ENCODE measurements at places on chromosomes 11 and 22.

GRCh38 chr11:61696602-61697001, 16.4 kb downstream of the DAGLA start:
- DNase-seq: no peak

DNA sequence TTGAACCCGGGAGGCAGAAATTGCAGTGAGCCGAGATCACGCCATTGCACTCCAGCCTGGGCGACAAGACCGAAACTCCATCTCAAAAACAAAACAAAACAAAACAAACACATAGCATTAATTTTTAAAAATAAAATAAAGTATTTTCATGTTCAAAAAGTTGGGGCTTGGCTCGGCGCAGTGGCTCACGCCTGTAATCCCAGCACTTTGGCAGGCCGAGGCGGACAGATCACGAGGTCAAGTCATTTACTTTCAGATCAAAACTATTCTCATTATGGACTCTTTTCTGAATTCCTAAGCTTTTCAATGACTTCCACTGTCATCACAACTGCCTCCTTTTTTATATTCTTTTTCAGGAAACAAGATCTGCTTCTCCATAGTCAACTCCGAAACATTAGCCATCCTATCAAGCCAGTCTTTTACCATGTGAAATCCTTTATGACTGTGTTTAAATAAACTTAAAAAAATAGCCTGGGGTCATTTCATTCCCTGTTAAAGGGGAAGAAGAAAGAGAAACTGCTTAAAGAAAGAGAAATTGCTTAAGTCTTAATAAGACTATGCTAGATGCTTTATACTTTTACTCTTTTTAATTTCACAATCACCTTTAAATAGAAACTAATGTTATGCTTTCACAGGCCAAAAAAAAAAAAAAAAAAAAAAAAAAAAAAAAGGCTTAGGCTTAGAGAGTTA, 13.1 kb upstream of the CHRNA10 start:
- no peak for DNase-seq

DNA sequence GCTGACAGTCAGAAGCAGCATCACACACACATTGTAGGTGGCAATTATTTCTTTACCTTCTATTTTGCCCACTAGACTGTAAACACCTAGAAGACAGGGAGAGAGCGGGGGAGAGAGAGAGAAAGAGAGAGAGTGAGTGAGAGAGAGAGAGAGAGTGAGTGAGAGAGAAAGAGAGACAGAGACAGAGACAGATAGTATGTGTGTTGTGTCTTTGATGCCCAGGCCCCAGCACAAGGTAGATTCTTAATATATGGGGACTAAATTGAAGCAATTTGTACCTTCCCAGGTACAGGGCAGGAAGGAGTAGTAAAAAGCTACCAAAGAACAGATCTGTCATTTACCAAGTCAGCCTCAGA, 163.7 kb downstream of the PKNOX2 start:
- no peak for DNase-seq

- DNase-seq: no peak
These were observed 1.3 kb downstream of the ACTN3 start for GRCh38 chr11:66548041-66548440.

- DNase-seq: no peak
These were observed 11.4 kb downstream of the SLC16A8 start for GRCh38 chr22:38072322-38073149.

- DNase-seq: no peak
These were observed 8.6 kb downstream of the KCNQ1 start for GRCh38 chr11:2453436-2453835.

DNA sequence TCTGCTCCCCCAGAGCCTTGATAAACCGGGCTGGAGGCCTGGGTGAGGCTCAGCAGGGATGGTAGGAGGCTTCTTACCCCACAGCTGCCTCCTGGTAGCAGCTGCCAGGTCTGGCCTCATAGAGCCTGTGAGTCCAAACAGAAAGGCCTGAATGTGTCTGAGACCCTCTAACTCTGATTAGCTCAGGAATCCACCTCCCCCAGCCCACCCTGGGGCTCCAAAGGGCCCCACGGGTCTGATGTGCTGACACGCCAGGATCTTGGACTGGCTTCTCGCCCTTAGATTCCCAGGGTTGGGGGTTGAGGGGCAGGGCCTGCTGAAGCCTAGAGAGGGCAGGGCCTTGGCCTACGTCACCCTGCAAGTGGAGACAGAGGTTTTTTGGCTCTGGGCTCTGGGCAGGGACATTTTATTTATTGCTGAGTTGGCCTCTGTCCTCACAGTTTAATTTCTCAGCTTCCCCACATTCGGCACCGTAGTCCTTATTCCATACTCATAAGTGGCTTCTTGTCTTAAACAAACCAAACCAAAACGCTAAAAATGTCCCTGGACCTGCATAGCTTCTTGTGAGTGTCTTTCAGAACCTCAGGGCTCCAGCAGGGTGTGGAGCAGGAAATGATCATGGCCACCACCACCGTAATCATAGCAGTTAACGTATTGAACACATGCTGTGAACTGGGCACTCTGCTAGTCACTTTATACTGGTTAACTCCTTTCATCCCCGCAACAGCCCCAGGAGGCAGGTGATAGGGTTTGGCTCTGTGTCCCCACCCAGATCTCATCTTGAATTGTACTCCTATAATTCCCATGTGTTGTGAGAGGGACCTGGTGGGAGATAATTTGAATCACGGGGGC, 25.1 kb downstream of the KIAA1671 start:
- DNase-seq: no peak

GRCh38 chr11:9971894-9972293, 308.0 kb downstream of the SWAP70 start:
- no peak for DNase-seq

DNA sequence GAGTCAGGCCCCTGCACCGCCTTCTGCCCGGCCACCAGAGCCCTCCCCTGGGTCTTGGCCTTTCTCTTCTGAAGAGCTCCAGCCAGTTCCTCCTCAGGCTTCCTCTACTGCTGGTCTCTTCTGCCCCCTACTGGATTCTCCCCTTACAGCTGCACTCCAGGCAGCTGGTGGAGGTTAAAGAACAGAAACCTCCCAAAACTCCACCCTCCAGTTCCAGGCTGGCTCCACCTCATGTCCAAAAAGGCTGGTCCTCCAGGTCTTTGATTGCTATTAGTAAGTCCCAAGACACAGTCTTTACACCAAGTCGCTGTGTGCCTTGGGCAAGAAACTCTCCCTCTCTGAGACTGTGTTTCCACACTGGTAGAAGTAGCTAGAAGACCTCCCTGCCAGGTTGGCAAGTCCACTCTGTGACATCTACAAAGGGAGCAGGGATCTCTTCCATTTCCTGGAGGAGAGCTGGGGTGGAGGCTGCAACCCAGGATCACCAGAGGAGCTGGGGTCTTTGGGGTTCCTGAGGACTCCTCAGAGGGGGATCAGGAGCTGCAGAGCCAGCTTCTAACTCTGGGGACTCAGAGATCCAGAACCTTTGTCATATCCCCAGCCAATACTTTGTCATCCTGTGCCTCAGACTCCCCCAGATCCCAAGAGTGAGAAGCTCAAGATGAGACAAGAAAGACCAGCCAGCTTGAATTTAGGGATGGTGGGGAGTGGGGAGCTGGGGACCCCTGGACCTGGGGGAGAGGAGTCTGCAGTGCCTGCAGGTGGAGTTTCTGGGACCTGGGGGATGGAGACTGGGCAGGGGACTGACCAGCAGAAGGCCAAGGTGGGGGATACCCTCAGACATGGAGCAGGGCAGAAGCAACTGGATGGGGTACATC, 3.4 kb upstream of the IGLL5 start:
- DNase-seq: no peak

- DNase-seq: no peak
These were observed 5.4 kb downstream of the SCGB1C1 start for GRCh38 chr11:198236-198806.

- DNase-seq: no peak
These were observed 85.8 kb downstream of the TRMU start for GRCh38 chr22:46421267-46421666.

- DNase-seq: no peak
These were observed 62.4 kb downstream of the ALX4 start for GRCh38 chr11:44247508-44247907.

GRCh38 chr11:76678321-76678720, 7.8 kb upstream of the LRRC32 start:
- no peak for DNase-seq

DNA sequence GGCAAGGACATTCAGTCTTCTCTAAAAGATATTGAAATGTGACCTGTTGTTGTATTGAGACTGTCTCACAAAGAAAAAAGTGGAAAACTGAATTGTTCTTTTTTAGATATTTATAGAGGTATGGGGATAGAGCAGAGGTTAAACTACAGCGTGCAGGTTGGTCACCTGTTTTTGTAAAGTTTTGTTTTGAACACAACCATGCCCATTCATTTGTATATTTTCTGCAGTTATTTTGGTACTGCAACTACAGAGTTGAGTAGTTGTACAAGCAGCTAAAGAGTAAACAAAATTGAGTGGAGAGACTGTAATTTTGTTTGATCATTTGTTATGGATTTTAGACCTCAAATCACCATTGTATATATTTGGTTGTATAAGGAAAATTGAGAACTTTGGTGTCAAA, 11.3 kb downstream of the EED start:
- DNase-seq: no peak

GRCh38 chr22:41598081-41598480, 8.4 kb upstream of the PMM1 start:
- no peak for DNase-seq

GRCh38 chr11:69292221-69292648, 1.7 kb upstream of the MYEOV start:
- no peak for DNase-seq

DNA sequence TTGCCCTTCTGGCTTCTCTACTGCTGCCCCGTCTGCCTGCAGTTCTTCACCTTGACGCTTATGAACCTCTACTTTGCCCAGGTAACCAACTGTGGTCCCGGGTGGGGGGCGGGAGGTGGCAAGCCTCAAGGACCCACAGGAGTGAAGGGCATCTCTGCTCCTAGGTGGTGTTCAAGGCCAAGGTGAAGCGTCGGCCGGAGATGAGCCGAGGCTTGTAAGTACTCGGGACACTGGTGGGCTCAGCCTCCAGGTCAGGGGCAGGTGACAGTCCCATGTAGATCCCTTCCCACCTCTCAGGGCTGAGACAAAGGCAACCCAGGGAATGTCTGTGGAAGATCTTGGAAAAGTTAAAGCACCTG, 1.1 kb downstream of the GPR137 start:
- no peak for DNase-seq

- no peak for DNase-seq
These were observed 27.8 kb downstream of the TEAD1 start for GRCh38 chr11:12701811-12702592.

DNA sequence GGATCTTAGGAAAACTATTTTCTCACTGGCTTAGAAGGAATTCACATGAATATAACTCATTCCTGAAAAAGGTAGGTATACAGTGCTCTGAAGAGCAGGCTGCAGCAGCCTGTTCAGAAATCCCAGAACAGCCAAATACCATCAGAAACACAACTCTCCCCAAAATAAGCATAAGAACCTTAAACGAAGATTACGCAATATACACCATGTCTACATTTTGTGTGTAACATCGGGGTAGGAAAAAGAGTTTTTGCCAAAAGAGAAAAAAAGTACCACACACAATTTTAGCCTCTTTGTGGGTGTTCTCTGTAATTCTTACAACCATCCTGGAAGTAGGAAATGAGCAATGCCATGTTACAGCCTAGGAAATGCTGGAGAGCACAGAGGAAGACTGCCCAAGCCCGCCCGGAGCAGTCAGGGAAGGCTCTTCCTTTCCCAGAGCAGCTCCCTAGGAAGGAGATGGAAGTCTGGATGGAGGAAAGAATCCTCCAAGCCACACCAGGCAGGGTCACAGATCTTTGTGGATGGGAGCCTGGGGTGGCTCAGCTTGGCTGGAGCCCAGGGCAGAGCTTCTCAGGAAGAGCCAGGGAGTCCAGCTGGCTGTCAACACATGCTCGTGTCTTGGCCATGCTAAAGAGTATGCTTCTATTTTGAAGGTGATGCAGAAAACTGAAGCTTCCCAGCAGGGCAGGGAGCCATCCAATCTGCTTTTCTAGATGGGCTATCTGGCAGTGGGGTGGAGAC, 49.7 kb upstream of the ARFGAP3 start:
- DNase-seq: no peak

DNA sequence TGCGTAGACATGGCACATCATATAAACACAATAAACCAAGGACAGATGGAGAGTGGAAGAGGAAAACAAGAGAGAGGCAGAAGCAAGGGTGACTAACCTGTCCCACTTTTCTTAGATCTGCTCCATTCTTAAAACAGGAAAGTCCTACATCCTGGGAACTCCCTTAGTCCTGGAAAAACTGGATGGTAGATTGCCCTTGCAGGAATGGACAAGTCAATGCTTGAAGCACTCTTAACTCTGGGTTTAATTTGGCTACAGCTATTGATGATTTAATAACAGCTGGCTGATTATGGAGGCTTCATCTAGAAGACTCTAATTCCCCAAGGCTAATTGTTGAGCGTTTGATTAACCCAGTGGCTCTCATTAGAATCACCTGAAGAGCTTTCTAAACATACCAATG, 258.8 kb downstream of the MIAT start:
- DNase-seq: no peak

- DNase-seq: peak; percentile 34
These were observed 48.3 kb downstream of the RRAS2 start for GRCh38 chr11:14310679-14311078.

- DNase-seq: no peak
These were observed 45.4 kb upstream of the ANO3 start for GRCh38 chr11:26286472-26287066.

DNA sequence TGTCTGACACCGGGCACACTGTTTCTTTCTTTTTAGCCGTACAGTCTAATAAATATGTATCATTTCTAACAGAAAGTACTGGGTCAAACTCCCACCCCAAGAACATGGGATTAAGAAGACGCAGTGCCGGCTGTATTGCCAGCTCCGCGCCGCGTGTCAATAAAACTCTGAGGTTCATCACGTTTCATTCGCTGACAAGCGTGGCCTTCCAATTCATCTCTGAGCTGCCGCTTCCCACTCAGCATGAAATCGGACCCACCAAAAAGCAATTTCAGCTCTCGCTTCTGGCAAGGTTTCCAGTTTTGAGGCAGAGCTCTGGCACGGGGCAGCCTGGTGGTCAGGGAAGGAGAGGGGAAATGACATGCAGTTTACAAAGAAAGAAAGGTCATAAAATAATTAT, 819.8 kb downstream of the OPCML start:
- no peak for DNase-seq

GRCh38 chr11:70582886-70583641, 184.7 kb downstream of the CTTN start:
- no peak for DNase-seq

- DNase-seq: no peak
These were observed 239.5 kb upstream of the SORL1-AS1 start for GRCh38 chr11:121692236-121692635.
